NCI-H1417 (cell line): ENCODE measurements at places on chromosomes 12 and 14.

DNA sequence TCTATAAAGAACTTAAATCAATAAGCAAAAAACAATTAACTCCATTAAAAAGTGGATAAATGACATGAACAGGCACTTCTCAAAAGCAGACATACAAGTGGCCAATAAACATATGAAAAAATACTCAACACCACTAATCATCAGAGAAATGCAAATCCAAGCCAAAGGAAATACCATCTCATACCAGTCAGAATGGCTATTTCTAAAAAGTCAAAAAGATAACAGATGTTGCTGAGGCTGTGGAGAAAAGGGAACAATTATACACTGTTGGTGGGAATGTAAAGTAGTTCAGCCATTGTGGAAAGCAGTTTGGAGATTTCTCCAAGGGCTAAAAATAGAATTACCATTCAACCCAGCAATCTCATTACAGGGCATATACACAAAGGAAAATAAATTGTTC lies 234.5 kb upstream of the PLXNC1 start:
- DNase-seq = no peak

DNA sequence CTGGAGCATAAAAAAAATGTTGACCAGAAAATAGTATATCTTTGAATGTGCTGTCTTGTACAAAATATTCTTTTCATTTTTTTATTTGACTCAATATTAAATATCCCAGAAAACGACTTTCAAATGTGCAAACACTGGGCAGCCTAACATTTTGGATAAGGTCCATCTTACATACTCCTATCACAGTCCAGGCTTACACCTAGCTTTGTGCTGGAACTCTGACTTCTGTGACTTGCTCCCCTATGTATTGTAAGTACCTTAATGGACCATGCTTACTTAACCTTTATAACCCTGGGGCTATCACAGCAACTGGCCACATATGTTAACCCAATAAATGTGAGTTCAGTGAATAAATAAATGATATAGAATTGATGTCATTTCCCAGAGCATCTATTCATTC lies 7.6 kb upstream of the EIF2S3B start:
- no peak for DNase-seq

DNA sequence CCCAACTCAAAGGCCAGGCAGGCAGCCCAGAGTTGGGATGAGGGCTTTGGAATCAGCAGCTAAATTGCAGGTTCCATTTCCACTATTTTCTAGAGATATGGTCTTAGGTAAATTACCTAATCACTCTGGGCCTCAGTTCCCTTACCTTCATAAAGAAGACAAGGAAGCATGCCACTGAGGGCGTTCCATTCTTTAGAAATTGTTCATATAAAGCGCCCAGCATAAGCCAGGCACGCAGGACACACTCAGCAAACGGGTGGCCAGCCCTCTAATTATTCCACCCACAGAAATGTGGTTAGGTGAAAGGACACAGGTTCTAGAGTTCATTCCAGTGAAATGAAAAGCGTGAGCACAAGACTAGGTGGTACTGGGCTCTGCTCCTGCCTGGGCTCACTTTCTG lies 87.9 kb upstream of the BCL11B start:
- DNase-seq = no peak

DNA sequence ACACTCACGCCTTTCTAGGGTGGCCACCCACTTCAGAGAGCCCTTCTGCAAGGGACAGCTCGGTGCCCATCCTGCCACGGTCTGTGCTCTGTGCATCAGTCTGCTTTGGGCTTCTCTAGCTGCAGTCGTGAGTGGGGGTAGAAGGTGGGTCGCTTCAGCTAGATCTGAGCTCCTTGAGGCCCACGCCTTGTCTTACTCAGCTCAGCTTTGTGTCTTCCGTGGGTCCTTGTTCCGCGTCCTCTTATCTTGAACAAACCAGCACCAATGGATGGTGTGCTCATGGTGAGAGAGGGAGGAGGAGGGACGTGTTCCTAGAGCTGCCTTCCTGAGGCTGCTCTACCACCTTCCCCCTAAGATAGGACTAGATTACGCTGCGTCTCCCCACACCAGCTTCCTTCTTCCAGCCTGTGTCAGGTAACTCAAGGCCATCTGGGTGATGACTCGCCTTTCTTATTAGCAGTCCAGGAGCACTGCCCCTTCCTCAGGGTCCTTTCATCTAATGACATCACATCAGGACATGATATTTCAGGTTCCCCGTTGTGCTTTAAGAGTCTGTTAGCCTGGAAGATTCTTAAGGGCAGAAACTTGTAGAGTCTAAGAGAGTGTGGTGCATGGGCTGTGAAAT lies 118.8 kb downstream of the TSPAN9 start:
- DNase-seq = no peak
